ENCODE measurements at places on chromosomes 5 and 9. TPM values are rescaled to one million over a fixed set of nuclear protein-coding genes. Genes with fewer than 3 reads are reported as not detected.

FAM221B gene
- total RNA-seq, result not detected

CETN3 gene
- total RNA-seq, result 21.9 TPM

NPR2 gene
- total RNA-seq, result 19.2 TPM

- no peak for DNase-seq
Observed at GRCh38 chr5:1916041-1917001, 33.6 kb upstream of the IRX4 start.

TICAM2 gene
- 4.4 TPM for total RNA-seq

- peak; percentile 56 for DNase-seq
Observed at GRCh38 chr9:92668746-92669526, 995 bp downstream of the IPPK start.

DNA sequence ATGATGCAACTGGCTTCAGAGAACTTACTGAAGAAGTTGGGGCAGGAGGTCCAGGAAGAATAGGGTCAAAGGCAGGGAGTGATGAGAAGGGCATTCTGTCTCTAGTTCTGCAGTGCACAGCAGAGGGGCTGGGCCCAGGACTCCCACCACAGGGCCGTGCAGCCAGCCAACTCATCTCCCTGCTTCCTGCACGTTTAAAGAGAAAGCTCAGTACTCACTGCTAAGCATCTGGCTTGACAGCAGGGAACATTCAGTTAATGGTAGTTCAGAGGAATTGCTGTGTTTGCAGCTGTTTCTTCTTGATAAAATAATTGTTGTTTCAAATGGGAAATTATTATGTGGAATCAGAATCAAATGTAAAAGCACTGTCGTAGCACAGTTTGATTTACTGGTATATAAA lies 25.6 kb upstream of the SCAMP1 start:
- no peak for DNase-seq

- DNase-seq, result peak; percentile 16
Observed at GRCh38 chr5:93800988-93801811, 59.8 kb upstream of the POU5F2 start.

DNA sequence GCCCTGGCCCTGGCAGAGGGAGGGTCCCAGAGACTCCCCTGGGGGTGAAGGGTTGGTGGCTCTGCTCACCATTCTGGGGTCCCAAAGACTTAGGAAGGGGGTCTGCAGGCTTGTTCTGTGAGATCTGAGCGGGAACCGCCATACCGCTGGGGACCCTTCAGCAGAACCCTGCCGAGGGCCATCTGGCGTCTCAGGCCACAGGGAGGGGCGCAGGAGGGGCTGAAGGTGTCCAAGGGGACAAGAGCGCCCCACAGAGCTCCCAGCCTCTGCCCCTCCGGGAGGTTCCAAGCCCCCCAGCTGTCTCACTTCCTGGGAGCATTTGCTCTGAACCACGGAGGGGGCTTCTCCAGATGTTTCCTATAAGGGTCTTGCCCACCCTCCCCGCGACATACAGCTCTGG lies 4.8 kb downstream of the FIBCD1 start:
- DNase-seq, result no peak

CBY3 gene
- not detected for total RNA-seq

MSX2 gene
- total RNA-seq, result 0.74 TPM

PCDHA9 gene
- 0.07 TPM for total RNA-seq

DNA sequence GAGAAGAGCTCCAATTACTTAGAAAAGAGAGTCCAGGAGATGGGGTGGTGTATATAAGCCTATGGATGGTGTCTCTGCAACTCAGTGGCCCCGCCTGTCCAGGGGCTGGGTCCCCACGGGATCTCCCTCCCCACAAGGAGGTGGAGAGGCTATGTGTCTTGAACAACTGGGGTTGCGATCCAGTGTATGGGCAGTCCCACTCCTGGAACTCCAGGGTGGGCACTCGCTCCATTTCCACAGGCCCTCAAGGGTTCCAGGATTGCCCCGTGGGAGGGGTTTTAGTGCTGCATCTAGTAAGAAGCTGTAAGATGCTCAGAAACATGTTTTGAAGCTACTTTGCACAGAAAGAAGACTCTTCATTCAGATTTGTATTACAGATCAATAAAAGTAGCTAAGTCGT lies 558 bp upstream of the SMAD5 start:
- peak; percentile 13 for DNase-seq

- DNase-seq, result peak; percentile 84
Observed at GRCh38 chr9:96686638-96687335, 31.7 kb upstream of the PRXL2C start.

DNA sequence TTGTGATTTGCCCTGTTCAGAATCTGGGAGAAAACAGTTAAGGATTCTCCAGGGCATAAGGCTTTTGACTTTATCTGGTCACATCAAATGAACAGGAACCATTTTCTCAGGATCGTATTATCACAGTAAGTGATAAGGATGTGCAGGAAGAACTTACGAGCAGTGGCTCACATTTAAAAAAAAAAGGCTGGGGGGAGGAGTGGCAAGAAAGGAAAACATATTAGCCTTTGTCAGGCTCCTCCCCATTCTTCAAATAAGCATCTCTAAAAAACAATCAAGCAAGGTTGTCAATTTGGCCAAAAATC lies 234.3 kb upstream of the TMEM161B start:
- no peak for DNase-seq

- no peak for DNase-seq
Observed at GRCh38 chr5:6222121-6222520, 156.2 kb downstream of the MED10 start.

CNTFR gene
- total RNA-seq, result 1.1 TPM

DNA sequence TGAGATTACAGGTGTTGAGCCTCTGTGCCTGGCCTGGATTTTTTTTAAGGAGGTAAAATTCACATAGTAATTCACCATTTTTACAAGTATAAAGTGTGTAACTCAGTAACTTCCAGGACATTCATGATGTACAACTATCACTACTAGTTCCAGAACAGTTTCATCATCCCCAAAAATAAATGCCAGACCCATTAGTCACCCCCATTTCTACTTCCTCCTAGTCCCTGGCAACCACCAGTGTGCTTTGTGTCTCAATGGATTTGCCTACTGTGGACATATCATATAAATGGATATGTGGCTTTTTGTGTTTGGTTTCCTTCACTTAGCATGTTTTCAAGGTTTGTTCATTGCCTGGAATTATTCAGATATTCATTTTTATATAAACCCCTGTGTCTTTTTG lies 72.5 kb upstream of the PANK3 start:
- DNase-seq, result no peak

DNA sequence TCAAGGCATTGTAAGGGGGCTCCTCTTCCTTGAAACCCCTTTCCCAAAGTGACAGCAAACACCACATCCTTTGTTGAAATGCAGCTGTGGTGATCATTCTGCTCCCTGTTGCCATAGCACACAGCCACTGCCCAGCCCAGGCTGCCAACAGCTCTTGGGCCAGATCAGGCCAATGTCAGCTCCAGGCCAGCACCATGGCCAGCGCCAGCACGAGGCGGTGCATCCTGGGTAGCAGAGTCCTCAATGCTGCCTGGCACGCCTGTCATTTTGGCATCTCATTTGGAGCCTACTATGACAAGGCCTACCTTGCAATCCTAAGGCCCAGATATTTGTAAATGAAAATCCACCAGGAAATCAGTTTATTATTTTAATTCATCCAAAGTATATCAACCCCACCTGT lies 390.6 kb downstream of the DNAH5 start:
- DNase-seq, result no peak

- no peak for DNase-seq
Observed at GRCh38 chr9:85112933-85113418, 443.4 kb downstream of the NTRK2 start.

DNA sequence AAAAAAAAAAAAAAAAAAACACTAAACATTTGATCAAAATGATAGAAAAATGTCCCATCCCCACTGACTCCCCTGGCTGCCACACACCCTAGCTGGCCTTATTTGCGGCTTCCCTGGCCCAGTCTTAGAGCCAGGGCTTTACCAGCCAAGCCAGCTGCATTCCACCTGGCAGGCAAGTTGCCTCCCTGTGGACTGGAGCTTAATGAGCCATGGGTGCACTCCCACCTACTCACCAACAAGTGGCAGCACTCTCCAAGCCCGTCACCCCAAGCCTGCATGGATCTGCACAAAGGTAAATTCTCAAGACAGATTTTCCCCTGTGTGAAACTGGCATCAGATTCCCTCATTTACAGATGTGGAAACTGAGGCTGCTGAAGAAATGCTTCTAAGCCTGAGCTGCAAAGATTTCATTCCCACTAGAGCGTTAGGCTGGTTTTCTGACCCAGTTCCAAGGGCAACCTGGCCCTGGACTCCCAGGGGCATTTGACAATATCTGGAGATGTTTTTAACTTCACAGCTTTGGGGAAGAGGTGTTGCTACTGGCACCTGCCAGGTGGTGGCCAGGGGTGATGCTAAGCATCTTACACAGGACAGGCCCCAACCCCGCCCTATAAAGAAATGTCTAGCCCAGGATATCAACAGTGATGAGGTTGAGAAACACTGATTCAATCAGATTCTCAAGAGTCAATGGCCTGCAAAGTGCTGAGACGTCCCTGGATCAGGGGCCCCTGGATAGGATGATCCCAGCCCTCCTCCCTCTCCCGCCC lies 21.9 kb upstream of the VDAC1 start:
- DNase-seq, result peak; percentile 19

DNA sequence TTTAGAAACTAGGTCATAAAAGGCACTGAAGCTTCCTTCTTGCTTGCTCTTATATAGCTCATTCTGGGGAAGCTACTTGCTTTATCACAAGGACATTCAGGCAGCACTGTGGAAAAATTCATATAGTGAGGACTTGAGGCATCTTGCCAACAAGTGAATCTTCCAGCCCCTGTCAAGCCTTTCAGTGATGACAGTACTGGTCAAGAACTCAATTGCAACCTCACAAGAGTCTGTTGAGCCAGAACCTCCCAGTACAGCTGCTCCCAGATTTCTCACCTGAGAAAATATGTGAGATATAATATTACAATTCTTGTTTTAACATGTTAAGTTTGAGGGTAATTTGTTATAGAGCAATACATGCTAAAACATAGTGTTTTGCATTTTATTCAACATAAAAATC lies 2011.0 kb upstream of the NUDT12 start:
- no peak for DNase-seq

GRCh38 chr9:117013440-117013995 lies 326.4 kb downstream of the TRIM32 start:
- DNase-seq, result no peak

DNA sequence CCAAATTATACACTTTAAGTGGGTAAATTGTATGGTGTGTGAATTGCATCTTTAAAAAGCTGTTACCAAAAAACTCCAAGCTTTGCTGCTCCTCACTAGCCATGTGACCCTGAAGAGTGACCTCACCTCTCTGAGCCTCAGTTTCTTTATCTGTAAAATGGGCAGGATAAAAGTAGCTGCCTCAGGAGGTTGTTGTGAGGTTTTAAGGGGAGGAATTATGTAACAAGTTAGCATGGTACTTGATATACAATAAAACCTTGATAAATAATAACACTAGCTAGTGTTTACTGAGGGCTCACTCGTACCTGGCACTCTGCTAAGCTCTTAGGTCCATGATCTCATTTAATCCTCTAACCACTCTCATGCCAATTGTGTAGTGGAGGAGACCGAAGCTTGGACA lies 19.0 kb upstream of the PHF19 start:
- DNase-seq, result no peak

GRCh38 chr9:33318225-33318624 lies 27.9 kb downstream of the NFX1 start:
- DNase-seq, result no peak

DNA sequence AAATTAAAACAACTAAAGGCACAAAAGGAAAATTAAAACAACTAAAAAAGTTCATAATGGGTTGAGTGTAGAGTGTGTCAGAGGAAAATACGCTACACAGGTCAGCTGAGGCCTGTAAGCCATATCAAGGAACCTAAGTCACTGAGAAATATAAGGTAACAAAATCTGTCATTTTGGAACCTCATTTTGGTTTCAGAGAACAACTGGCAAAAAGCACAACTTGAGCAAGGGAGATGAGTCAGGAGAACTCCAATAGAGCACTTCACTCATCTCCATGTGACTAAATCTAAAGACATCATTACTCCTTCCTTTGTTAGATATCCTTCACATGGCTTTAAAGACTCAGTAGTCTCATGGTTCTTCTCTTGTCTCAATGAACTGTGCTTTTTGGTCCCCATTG lies 269.4 kb upstream of the POU5F2 start:
- no peak for DNase-seq

GRCh38 chr5:78560000-78560855 lies 88.3 kb downstream of the LHFPL2 start:
- no peak for DNase-seq

DNA sequence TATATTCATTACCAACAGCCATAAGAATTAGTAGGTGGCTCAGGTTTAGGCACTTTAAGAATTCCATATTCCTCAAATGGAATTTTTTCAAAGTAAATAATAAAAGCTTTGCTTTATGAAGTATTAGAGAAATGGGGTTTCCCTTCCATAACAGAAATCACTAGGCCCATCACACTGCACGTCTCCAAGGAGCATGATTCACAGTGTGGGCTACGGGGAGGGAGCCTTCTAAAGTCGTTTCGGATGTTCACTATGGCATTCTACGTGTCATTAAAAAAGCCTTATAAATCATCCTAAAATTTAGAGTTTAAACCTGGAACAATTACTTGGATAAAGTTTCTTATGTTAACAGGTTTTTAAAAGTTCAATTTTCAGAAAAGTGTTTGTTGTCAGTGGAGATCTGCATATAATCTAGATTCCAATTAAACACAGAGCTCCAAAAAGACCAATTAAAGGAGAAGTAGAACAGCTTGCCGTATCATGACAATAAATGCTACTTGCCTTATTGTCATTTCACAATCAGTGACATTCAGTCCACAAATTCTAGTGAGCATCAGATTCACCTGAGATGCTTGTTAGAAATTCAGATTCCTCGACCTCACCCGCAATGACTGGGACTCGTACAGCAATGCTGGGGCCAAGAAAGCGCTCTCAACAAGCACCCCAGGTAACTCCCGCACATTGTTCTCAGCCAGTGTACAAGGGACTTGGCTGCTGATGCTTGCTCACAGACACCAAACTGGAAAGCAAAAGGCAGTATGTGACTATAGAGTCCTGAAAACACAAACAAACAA lies 115.7 kb downstream of the NFIB start:
- DNase-seq, result no peak

GRCh38 chr5:92119110-92119509 lies 736.0 kb upstream of the ARRDC3 start:
- no peak for DNase-seq

DNA sequence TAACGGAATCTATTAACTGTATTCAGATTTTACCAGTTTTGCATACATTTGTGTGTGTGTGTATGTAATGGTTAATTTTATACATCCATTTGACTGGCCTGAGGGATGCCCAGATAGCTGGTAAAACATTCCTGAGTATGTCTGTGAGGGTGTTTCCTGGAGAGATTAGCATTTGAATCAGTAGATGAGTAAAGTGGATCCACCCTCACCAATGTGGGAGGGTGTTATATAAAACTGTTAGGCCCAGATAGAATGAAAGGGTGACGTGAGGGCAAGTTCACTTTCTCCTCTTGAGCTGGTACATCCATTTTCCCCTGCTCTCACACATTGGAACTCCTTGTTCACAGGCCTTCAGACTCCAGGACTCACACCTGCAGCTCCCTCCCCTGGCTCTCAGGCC lies 88.7 kb downstream of the EMB start:
- no peak for DNase-seq

DNA sequence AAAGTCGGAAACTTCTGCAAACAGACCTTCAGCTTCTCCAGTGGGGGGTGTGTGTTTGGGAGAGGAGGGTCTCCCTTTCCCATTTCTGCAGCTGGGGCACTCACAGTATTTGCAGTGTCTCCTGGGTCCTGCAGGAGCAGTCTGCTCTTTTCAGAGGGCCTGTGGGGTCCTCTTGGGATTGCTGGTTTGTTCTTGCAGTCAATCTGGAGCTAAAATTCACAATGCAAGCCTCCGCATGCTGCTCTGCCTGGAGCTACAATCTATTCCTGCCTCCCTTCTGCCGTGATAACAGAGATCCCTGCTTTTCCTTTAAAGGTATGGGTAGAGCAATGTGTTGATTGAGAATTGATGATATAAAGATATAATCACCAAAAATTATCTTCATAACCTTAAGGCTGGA lies 43.2 kb downstream of the ZNF462 start:
- DNase-seq, result no peak
